ENCODE measurements at places on chromosomes 6 and 20.

DNA sequence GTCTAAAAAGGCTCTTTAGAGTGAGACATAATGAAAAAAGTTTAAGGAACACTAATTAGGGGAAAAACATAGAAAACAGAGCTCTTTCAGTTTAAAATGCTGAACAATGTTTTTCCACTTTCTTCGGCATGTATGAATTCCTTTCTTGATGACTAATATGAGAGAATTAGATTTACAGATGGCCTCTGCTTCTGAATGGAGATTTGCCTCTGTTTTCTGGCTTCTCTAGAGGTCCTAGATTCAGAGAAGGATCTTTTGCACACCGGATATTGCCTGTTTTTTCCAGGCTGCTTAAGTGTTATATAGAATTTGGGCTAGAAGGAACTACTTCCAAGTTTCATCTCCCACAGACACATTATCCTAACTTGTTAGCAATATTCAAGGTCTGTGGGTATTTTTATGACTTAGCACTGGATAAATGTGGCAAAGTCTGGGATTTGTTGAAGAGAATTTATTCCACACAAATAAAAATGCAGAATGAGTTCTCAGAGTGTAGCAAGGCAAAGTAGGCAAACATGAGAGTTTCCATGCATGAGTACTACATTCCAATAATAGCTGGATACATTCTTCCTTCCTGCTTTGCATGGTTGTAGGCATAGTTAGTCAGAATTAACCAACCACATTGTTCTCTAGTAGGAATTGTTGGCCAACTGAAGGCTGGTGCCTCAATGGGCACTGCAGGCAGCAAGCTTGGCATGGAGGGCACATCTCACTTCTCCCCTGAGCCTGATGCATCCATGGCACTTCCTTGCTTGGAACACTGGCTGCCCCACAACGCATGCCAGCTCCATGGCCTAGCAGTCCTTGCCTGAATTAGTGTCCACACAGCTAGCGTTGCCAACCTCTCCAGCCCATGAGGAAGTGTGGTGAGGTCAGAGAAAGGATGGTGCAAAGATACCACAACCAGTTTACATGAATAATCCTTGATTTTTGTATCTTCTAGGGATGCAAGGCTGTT lies 224.2 kb downstream of the CLIC5 start:
- DNase-seq: peak; percentile 74

- DNase-seq: no peak
These were observed 12.2 kb downstream of the SUN5 start for GRCh38 chr20:32991792-32992641.

- DNase-seq: no peak
These were observed 70.8 kb upstream of the RNF146 start for GRCh38 chr6:127195833-127196232.

DNA sequence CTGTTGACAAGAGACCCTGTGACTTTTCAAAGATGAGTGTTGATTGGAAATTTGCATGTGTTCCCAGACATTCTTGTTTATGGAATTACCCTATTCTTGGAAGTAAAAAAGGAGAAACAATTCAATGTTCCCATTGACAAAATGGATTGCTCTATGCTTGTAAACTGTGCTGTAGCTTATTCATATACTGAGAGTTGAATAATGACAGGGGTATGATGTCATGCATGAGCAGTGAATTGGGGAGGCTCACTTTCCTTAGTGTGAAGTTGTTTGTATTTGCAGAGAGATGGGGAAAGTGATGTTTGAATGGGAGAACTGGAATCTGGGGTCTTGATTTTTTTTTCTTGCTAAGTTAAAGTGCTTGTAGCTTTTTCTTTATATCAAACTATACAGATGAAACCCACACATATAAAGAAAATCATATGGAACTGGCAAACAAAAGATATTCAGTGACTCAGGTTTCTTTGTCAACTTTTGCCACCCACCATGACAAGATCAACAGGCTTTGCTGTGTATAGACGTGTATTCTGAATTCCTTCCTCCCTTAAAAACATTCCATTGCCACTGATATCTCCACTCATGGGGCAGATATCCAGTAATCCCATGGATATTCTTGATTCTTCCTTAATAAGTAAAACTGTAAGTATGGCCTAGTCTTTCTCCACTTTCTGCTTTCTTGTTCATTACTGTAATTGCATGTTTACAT lies 97.8 kb upstream of the JAG1 start:
- DNase-seq: peak; percentile 16

DNA sequence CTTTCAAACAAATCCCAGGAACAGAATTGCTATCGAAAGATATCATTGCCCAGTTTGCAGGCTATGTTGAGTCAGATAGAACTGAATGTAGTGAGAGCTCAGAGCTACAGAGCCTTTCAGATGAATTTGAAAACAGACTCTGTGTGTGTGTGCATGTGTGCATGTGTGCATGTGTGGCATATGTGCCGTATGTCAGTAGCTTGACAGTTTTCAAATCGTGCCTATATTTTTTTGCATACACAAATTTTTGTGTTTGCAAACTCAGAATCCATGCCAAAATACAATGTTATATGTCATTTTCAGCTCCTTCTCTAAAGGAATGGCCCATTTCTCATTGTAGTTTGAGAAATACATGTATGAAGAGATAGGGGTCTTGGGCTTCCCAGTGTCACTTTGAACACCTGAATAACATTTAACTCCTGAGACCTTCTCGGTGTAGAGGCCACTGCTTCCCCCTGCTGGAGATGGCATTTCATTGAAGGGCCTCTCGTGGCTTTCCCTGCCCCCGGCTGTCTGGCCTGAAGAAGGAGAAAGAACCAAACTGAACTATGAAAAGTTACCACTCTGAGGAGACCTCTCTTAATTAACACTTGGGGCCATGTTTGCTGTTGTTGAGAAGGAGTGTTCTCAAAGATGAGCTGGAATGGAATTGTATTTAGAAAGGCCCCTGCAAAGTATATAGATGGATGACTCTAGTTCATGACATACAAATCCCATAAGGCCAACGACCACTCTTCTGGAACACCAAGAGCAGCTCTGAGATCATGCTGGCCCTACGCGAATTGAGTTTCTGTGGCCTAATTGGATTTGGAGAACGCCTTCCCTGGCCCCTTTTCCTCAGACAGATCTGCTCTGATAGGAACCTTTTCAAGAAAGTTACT lies 58.7 kb downstream of the VAPB start:
- DNase-seq: peak; percentile 74

- peak; percentile 65 for DNase-seq
These were observed 412.8 kb downstream of the CDC5L start for GRCh38 chr6:44800171-44800783.

DNA sequence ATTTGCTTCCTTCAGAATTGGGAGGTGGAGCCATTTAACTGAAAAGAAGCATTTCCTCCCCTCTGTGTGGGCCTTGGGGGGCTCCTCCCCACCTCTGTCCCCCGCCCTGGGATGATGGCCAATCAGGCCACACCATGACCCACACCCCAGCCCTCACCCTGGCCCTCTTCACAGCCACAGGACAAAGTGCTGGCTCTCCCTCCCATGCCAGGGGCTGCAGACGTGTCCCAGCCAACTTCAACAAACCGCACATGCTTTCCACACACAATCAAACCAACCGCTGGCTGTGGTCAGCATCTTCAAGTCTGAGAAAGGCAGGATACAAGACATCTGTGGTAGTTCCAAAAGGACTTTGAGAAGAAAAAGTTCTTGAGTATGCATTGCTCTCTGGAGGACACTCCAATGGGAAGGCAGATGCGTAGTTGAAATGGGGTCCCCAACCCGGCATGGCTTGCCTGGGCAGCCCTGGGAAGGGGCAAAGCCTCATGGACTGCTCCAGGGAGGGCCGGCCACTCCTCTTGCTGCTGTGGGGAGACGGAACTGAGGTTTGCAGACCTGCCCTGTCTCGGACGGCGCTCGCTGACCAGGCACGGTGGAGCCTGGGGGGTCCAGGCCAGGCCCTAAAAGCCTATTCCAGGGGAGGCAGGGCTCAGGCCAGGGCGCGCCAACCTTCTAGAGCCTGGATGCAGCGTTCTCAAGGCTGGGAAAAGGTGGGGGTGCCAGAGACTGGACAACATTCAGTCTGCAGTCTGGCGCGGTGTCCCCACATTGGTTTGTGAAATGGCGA lies 12.2 kb downstream of the TTLL2 start:
- DNase-seq: no peak

DNA sequence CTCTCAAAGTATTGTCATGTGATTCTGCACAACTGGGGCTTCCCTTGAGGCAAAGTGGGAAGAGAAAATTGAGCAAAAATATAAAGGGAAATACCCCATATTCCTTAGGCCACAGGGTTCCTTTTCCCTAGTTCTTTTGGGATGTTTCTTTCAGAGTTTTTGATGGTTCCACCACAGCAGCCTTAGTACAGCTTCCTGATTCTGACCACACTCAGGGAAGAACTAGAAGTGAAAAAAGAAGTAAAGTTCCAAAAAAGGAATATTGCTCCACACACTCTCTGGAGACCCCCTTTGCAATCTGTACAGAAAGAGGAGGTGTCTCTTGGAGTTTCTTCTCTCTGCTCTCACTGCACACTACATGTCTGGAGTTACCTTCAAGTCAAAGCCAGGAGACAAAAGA lies 27.9 kb upstream of the HLA-DQA2 start:
- DNase-seq: no peak

DNA sequence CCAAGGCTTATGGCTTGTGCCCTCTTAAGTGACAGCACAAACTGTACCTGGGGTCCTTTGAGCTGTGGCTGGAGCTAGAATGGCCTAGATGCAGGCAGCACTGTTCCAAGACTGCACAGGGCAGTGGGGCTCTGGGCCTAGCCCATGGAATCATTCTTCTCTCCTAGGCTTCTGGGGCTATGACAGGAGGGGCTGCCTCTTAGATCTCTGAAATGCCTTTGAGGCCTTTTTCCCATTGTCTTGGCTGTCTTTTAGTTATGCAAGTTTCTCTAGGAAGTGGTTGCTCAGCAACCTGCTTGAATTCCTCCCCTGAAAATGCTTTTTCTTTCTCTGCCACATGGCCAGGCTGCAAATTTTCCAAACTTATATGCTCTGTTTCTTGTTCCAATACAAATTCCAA lies 183.4 kb downstream of the WDR27 start:
- no peak for DNase-seq

GRCh38 chr6:37679539-37680476 lies 17.9 kb downstream of the MDGA1 start:
- DNase-seq: no peak

GRCh38 chr20:58583586-58583985 lies 67.5 kb upstream of the STX16 start:
- no peak for DNase-seq

GRCh38 chr20:11529047-11529446 lies 388.6 kb upstream of the BTBD3 start:
- DNase-seq: no peak

GRCh38 chr6:151111670-151112069 lies 128.1 kb upstream of the AKAP12 start:
- DNase-seq: no peak

GRCh38 chr6:54404791-54405190 lies 96.5 kb downstream of the TINAG start:
- no peak for DNase-seq

DNA sequence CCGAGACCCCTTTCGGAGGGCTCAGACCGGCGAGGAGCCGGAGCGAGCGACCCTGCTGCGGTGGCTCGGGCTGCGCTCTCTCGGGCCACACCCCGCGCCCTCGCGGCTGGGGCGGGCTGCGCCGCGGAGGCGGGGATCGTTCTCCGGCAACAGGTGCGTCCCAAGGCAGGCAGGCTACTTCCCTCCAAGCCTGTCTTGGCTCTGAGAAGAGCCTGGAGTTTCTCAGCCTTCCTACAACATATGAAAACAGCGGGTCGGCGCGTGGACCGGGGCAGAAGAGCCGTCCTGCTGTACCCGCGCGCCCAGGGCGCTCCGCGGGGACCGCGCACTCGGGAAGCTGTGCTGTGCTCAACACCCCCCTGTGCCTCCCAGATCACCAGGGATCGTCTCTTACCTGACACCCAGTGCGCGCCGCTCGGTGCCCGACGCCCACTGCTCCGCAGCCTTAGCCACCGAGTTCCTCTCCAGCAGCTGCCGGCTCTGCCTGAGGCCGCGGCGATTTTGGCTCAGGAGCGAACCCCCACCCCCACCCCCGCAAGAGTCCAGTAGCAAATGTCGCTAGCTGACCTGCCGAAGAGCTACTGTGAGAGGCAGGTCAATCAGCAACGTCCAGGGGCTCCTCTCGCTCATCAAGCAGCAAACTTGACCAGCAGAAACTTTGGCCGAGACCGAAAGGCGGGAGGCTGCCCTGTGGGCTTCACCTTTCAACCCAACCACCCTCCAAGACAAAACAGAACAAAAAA lies 3.7 kb upstream of the OLIG3 start:
- no peak for DNase-seq

- DNase-seq: no peak
These were observed 69.3 kb upstream of the EYS start for GRCh38 chr6:65776332-65776731.

DNA sequence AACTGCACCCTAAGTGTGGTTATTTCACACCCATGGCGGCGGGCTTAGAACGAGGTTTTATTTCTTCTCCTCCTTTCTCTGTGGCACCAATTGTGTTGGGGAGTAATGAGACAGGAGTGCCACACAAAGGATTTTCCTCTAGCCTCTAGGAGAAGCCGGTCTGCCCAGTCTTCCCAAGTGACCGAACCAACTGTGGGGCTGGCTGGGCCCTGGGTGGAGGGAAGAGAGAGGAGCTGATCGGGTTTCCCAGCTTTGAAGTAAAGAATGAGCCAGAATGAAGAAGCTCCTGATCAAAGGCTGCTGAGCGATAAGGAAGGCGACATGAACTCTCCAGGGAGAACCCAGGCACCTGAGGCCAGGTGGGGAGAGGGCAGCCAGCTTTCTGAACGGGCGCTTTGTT lies 616.0 kb upstream of the BTBD3 start:
- DNase-seq: no peak

DNA sequence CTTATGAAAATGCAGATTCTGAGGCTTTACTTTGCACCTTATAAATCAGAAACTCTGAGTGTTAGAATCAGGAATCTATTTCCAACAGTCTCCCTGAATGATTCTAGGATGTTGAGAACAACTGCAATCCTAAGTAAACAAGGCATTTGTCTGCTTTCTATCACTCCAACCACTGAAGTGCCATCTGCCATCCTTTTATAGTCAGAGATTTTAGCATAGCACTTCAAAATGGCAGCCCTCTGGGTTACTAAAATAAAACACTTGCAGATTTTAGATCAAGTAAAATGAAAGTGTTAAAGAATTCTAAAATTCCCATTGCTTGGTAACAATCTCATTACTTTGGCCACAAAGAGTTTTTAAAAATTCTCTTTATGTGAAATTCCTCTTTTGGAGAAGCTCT lies 258.9 kb downstream of the CD109 start:
- DNase-seq: no peak

GRCh38 chr6:40537446-40537845 lies 49.7 kb downstream of the LRFN2 start:
- no peak for DNase-seq

- DNase-seq: no peak
These were observed 13.1 kb downstream of the RAB23 start for GRCh38 chr6:57209030-57209429.

GRCh38 chr20:62027116-62027515 lies 38.6 kb downstream of the TAF4 start:
- DNase-seq: no peak

- DNase-seq: no peak
These were observed 164.3 kb upstream of the PMEPA1 start for GRCh38 chr20:57874141-57874540.

Data from adipocyte (in vitro differentiated cells).